NCI-H748 treated with DMSO at 0.1 percent for 48 hours (cell line): ENCODE measurements at places on chromosomes 3 and 15.
A peak's percentile ranks its signal among the peaks of the same experiment; 100 is the strongest.

- peak; percentile 22 for DNase-seq
Measured at GRCh38 chr3:108380128-108380795, 83.9 kb downstream of the HHLA2 start.

DNA sequence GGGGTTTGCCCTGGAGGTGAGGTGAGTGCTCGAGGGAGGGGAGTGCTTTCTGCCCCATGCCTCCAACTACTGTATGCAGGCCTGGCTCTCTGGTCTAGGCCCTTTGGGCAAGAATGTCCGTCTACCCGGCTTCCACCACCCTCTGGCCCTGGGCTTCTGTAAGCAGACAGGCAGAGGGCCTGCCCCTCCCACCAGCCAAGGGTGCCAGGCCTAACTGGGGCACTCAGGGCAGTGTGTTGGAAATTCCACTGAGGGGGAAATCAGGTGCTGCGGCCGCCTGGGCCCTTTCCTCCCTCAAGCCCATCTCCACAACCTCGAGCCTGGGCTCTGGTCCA is 9.4 kb downstream of the DLL4 start:
- DNase-seq, result no peak

DNA sequence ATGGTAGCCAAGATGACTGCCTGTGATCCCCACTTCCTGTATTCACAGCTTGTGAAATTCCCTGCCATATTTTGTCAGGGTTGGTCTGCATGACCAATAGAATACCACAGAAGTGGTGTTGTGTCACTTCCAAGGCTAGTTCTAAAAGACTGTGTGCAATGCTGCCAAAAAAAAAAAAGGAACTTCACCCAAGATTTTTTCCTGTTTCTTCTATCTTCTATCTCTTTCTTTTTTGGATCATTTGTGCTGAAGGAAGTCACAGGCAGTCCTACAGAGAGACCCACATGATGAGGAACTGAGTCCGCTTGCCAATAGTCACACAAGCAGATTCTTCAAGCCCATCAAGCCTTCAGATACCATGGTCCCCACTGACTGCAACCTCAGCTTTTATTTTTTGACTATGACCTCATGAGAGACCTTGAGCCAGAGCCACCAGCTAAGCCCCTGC is 18.1 kb upstream of the RAF1 start:
- no peak for DNase-seq

GRCh38 chr15:89402518-89402805 is 67.8 kb upstream of the POLG start:
- no peak for DNase-seq

DNA sequence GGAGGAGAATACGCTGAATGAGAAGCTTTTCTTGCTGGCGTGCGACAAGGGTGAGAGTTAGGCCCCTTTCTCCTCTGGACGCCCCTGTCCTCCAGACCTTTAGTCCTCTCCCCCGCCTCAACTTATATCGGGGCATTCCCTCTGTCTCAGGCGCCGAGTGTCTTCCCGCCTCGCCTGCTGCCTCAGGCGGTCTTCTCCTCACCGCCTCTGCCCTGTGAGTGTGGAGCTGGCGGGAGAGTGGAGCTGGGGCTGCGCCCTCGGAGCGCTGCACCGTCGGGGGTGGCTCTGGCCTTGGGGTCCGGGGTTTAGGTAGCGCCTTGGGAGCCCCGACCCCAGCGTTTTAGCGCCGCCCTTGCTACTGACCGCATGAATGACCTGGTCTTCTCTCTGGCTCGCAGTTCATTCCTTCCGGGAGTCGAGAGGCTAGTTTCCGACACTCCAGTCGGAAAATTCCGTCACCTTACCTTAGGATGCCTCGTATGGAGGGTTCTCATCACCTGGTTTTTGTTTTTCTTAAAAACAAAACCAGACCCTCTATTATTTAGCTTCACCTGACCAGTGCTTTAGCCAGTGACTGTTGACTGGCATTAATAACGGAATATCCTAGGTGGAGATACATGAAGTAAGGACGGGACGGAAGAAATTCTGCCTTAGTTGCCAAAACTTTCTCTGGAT is 985 bp downstream of the TRPC1 start:
- peak; percentile 25 for DNase-seq

DNA sequence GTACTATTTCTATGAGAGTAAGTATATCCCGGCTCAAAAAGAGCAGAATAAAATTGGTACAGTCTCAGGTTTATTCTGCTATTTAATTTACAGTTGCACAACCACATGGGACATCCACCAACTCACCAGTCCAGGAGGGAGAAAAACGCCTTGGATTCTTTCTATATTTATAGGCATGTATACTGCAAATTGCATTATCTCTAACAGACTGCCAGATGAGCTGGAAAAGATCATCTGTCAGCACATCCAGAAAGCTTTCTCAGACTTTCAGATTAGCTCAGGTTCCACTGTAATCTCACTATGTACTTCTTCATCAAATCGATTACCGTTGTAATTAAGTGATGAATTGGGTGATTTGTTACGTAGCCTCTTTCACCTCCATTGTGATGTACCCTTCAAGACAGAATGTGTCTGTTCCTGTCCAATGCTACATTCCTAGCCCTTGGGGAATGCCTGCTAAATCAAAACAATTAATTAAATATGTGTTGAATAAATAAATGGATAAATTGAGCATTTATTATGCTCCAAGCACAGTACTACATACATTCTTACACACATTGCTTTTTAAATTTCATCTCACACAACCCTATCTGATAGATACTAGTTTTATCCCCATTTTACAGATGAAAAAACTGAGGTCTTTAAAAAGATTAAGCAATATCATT is 38.1 kb upstream of the TMC3 start:
- DNase-seq, result no peak

DNA sequence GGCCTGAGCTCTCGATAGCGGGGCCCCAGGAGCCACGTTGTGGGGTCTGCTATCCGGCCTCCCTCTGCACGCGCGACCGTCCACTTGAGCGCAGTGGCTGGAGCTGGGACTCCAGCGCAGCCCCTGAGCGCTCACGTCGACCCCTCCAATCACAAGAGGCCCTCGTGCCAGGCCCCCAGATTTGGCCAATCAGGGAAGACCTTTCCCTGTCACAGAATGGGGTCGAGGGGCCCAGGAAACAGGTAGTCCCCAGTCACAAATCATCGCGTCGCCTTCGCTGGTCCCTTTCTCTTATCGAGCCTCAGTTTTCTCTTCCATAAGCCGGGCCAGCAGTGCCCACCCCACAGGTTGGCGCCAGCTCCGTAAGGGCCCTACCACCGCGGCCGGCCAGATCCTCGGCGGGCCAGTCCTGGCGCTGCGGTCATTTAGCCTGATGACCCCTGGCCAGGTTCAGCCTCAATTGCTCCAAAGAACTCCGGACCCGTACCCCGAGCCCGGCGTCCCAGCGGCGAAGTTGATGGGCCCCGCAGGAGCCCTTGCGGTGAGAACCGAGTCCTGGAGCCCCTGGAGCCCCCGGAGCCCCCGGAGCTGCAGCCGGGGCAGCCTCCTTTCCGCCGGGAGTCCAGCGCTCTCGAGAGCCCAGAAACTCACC is 435 bp downstream of the ALDH1L1 start:
- DNase-seq, result no peak

- DNase-seq, result no peak
Measured at GRCh38 chr15:51203797-51204196, 109.1 kb upstream of the TNFAIP8L3 start.

GRCh38 chr3:129794311-129795185 is 99.0 kb downstream of the TMCC1 start:
- DNase-seq, result peak; percentile 65

DNA sequence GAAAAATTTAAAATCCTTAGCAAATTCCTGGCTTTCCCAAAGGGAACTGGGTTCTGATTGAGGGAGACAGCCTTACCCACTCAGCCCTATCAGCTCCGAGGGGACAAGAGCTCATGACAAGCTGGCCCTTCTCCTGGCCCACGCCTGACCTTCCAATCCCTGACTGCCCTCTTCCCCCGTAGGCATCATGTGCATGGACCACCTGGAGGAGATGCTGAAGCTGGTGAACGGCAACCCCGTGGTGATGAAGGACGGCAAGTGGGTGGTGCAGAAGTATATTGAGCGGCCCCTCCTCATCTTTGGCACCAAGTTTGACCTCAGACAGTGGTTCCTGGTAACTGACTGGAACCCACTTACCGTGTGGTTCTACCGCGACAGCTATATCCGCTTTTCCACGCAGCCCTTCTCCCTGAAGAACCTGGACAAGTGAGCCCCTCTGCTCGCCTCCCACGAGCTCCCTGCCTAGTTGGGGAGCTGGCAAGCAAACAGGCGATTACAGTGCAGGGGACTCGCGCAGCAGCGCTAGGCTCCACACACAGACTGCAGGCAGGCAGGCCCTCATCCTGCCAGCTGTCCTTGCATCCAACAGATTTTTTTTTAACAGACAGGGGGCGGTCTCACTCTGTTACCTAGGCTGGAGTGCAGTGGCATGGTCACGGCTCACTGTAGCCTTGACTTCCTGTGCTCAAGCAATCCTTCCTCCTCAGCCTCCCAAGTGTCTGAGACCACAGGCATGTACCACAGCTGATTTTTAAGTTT is 16.8 kb downstream of the RPUSD3 start:
- DNase-seq, result no peak

DNA sequence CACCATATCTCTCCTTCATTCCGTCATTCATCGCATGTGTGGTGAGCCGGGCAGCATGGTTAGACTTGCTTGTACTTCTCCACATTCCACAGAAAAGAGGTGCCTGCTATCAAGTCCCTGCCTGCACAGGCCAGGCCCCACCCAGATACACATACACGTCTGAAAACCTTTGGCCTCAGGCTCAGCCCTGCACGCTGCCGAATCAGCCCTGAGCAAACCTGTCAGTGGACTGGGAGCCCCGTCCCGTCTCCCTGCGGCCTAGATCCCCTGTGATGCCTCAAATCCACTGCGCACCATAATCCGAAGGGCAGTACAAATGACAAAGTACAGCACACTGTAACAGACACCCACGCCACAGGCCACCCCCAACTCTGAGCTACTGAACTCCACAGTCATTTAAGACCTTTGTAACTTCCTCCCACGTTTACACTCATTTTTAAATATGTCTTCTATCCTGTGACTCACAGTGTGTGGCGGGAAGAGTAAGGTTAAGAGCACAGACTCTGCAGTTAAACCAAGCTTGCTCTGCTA is 67.1 kb downstream of the MB21D2 start:
- DNase-seq, result no peak

DNA sequence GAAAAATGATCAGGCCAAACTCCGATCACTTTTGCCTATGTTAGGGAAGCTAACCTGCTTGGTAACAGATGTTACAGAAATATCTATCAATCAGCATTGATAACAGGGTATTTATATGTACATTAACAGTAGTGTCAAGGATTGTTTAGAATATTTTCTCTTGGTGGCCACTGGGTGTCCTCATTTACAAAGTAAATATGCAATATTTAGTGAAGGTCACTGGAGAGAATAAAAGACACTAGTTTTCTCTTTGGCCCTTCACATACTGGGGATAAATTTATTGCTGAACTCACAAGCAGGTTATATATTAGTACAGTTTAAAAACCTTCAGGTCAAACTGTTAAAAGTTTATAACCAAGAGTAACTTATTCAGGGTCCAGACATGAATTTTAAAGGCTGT is 69.0 kb downstream of the TIGIT start:
- DNase-seq, result no peak

DNA sequence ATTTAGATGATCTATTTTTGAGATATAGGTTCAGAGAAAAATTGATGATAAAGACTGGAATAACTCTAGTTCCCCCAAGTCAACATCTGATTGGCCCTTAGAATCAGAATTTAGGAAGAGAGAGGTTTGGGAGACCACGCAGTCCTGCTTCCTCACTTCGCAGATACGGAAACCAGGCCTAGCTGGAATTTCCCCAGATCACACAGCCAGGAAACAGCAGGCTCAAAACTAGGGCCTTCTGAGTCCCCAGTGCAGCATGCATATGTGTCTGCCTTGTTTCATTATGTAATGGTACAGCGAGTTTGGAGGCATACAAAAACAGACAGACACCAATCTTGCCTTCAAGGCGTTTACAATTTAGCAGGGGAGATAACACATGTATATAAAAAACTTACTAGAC is 177.1 kb upstream of the ICE2 start:
- DNase-seq, result no peak

GRCh38 chr15:59140422-59141226 is 35.7 kb downstream of the CCNB2 start:
- DNase-seq, result no peak

- DNase-seq, result no peak
Measured at GRCh38 chr3:61580982-61581643, 19.7 kb downstream of the PTPRG start.

- no peak for DNase-seq
Measured at GRCh38 chr3:53142986-53143385, 12.8 kb upstream of the RFT1 start.

DNA sequence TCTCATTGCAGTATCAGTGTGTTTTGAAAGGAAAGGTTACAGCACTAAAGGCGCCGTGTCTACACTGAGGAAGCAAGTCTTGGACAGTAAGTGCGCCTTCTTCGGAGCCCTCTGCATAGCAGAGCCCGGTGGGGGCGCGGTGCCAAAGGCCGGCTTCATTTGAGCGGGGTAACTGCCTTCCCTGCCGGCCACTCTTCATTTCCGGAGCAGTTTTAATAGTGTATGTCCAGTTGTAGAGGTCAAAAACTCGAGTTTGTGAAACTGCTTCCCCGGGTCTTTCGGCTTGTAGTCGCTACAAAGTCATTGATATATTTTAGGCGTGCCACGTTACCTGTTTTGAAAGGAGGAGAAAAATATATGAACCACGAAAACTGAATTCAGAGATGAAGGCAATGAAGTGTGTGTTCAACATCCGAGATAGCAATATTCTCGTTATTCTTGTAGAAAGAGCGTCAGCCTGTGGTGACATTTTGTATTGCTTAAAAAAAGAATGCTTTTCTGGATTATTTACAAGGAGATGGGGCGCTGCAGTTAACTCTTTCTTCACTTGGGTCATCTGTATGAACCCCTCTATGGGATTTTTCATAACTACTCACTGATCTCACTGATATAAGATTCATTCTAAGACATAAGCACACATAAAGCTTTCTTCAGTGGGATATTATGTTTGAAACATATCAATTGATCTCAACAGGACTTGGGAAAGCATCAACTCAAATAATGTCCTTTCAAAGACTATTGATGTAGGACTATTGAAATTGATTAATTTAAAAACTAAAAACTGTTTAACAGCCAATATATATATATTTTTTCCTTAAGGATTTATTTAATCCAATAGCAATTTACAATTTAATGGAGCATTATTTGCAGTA is 3.0 kb downstream of the ALCAM start:
- peak; percentile 58 for DNase-seq

GRCh38 chr3:62768896-62769295 is 106.3 kb downstream of the CADPS start:
- no peak for DNase-seq

GRCh38 chr3:99997293-99997692 is 117.0 kb downstream of the FILIP1L start:
- DNase-seq, result no peak

GRCh38 chr15:40338921-40339620 is 1.7 kb downstream of the CCDC9B start:
- DNase-seq, result no peak

DNA sequence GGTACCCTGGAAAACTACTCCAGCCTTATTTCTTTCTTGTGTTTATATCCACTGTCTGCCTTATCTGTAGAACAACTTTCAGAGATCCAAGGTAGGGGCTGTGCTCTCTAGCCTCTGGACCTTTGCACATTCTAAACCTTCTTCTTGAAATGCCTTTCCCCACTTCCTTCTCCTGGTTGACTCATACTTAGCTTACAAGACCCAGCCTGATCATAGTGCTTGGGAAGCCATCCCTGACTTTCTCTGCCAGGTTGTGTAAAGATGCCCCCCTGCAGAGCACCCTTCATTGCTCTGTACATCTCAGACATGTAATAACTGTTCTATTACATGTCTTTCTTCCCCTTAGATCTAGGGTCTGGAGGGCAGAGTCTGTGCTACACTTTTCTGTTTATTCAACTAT is 50.1 kb downstream of the PPM1L start:
- no peak for DNase-seq
